ENCODE measurements at places on chromosomes 6 and 20. TPM values are rescaled to one million over a fixed set of nuclear protein-coding genes. Genes with fewer than 3 reads are reported as not detected.
A peak's percentile ranks its signal among the peaks of the same experiment; 100 is the strongest.

GRCh38 chr20:57108742-57109570 is 157.5 kb downstream of the BMP7 start:
- no peak for DNase-seq

OXT gene
- not detected for total RNA-seq

GRCh38 chr20:63178446-63178820 is 37.5 kb downstream of the YTHDF1 start:
- DNase-seq, result no peak

DNA sequence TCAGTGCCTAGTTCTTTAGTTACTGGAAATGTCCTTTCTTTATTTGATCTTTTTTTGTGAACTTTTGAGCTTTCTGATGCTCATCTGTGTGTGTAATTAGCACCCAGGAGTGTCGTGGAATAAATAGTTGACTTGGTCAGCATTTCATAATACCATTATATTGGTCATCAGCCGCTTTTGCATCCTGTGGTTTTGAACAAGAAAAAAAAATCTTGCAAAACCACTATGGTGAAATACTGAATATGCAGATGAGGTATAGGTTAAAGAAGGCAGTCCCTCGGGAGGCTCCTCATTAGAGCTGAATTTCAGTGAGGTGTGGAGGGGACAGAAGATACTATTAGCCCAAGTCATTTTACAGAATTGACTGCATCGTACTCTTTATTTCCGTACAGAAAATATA is 90.1 kb downstream of the FOXO3 start:
- peak; percentile 69 for DNase-seq

GRCh38 chr20:49685161-49685601 is 28.5 kb downstream of the B4GALT5 start:
- peak; percentile 53 for DNase-seq

- DNase-seq, result no peak
These were observed 26.4 kb downstream of the ZNF391 start for GRCh38 chr6:27414996-27415395.

GMEB2 gene
- 7.4 TPM for total RNA-seq

ZSCAN16 gene
- total RNA-seq, result 2.9 TPM

TMEM170B gene
- 1.4 TPM for total RNA-seq

DNA sequence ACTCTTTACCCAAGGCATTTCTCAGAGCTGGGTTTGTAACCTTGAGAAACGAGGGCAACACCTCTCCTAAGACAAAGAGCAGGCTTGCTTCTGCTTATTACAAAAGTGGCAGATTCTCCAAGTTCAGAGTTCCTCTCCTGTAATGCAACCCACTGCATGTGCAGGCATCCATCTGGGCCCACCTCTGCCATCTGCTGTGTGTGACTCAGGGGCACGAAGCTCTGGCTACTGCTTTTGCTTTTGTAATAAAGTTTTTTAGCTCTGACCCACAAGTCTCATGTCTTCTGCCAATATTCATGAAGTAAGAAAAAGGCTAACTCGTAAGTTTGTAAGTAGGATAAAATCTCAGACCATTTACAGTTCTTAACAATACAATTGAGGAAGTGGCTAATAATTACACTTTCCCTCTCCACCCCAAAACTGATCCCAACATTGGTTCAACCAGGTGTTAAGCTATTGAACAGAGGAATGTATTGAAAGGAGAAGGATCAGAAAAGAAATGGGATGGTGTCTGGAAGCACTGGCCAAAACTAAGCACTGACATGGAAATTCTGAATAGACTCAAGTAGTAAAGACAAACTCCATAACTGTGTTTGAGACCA is 51.7 kb upstream of the SMLR1 start:
- DNase-seq, result peak; percentile 20

- no peak for DNase-seq
These were observed 20.8 kb upstream of the NRSN1 start for GRCh38 chr6:24105191-24105590.

DNA sequence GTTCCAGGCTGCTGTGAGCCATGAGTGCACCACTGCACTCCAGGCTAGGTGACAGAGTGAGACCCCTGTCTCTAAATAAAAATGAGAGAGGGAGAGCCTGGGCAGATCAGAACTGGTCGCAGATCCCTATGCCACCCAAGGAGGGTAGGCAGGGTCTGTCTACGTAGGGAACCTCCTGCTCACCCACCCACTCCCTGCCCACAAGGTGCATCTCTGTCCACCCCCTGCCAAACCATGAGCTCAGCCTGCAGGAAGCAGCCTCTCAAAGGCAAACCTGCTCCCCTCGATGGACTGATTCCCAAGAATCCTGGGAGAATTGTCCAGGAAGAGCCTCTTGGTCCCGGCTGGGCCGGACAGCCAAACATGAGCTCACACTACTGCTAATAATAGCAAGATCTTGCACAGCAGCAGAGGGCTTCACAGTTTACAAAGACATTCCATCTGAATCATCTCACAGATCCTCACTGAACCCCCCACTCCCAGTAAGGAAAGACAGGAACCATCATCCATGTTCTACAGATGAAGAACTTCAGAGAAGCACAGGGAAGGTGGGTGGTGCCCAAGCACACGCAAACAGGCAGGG is 27.8 kb upstream of the TLDC2 start:
- peak; percentile 90 for DNase-seq

ME1 gene
- 17.0 TPM for total RNA-seq

DNA sequence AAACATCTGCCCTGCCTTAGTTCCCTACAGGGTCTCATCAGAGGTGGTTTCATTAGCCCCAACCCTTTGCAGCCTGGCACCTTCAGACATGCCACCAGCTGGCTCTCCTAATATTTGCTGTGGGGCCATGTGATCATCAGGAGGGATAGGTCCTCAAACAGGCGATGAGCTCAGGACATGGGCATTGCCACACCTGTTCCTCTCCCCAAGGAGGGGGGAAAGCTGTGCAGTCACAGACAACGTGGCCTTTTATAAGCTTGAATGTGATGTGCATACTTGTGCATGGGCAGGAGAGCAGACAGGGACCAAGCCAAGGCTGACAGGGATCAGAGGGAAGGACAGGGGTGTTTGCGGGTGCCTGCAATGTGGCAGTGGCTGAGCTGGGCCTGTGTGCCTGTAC is 78.8 kb upstream of the ZNFX1 start:
- no peak for DNase-seq
